ENCODE measurements at places on chromosomes 16 and 17.

DNA sequence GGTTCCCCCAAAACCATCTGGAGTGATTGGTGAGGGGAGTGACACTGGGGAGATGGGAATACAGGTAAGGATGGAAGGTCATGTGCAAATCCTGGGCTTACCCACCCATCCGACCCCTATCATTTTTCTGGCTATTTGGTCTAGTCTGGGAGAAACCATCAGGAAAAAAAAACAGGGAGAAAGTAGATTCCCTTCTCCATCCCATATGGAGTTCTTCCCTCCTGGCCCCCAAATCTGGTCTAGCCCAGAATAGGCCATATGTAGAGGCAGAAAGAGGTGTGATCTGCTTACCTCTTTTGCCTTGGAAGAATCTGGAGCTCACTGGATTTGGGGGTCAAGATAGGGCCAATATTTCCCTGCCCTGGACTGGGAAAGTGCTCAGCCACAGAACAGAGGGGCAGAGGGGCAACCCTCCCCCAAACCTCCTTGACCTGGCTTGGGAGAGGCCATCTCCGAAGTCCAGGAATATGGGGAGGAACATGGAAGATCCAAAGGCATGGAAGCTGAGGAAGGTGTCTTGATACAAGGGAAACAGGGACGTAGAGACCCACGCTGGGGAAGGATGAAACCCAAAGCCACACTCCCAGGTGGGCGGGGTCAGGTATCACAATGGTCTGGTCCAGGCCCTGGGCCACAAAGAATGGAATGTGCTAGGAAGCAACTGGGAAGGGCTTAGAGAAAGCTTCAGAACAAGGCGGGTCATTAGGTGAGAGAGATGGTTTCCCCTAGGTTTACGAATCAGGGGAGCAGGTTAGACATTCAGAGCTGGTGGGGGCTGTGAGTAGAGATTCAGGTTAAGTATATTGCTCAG is 16.2 kb downstream of the CHRNB1 start:
- no peak for DNase-seq

DNA sequence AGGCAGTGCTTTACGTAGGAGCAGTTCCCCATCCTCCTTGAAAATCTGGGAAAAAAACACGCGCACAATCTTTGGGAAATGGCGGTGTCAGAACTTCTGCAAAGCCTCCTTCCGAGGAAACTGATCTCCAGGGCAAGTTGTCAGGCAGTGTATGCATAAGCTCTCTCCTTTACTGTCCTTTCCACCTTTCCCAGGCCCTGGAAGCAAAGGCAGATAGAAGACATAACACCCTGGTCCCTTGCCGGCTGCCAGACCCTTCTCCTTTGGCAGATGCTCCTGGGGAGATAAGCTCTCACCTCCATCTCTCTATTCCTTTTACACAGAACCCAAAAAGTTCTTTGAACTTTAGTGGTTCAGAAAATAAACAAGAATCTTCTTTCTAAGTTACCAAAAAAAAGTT is 12.4 kb downstream of the TOB1 start:
- DNase-seq, result no peak

DNA sequence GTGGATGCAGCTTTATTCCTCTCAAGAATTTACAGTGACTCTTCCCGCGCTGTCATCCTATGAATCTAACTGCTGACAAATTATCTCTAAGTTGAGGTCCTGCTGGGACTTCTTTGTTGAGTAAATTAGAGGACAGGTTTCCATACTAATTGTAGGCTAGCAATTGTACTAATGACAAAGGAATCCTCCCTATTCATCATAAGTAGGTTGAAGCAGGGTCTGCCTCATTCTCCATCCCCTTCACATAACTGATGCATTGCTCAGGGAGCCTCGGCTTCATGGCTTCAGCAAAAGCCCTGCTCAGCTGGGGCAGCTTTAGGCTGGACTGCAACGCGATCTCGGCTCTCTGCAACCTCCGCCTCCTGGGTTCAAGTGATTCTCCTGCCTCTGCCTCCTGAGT is 83.1 kb upstream of the IRX6 start:
- no peak for DNase-seq

- no peak for DNase-seq
Observed at GRCh38 chr17:77400445-77400870, 259.7 kb downstream of the SEC14L1 start.

DNA sequence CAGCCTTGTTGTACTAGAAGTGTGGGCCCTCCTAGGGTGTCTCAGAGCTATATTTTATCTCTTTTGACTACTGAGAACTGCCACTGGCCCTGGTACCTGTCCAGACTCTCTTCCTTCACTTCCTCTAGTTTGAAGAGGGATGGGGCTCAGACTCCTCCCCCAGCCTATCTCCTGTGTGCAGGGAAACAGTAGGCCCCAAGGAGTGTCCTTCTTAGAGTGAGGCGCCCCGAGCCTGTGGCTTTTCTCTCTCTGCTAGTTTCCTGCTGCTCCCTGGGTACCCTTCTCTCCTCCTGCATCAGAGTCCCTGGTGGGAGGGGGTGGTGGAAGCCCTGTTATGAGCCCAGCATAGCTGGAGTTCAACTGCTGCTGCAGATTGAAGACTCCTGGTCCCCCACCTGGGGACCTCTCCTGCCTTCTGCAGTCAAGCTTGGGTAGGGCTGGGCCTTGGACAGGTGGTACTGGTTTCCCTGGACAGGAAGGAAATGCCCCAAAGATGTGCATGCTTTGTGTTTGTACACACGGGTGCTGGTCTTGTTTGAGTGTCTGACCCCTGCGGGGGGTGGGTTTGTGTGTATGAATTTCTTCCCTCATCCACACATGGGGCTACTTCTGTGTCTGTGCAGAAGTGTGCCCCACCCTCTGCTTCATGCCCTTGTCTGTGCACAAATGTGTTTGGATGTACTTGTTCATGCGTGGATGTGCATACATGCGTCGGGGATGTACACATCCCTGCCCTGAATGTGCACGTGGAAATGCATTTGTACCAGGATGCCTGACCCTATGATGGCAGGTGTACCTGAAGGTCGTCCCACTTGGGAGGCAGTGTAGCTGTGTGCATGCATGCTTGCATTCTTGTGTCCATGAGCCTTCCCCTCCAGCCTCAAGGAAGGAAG is 6.9 kb downstream of the RARA start:
- DNase-seq, result no peak

- peak; percentile 59 for DNase-seq
Observed at GRCh38 chr17:36183001-36183971, 6.8 kb upstream of the TBC1D3B start.

GRCh38 chr17:9750524-9750923 is 40.9 kb downstream of the DHRS7C start:
- DNase-seq, result no peak

- no peak for DNase-seq
Observed at GRCh38 chr17:78395155-78395554, 16.7 kb downstream of the PGS1 start.

DNA sequence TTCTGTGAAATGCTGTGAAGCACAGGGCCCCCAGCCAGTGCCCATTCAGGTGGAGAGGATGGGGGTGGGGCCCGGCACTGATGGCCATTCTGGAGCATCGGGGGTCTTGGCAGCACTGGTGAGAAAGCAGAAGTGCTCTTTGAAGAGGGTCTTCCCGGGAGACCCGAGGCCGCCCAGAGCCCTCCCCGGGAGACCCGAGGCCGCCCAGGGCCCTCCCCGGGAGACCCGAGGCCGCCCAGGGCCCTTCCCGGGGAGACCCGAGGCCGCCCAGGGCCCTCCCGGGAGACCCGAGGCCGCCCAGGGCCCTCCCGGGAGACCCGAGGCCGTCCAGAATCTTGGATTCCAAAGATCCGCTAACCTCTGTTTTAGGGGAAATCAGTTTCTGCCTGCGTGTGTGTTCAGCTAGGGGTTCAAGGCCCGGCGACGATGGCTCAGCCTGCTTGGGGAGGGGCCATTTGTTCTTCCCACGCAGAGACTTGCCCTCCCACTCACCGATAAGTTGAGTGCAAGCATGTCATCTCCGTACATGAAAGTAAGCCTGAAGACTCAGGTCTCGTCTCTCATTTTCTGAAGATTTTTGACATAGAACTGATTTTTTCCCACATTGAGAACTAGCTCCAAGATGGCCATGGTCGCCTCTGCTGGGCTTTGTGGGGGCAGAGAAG is 35.2 kb upstream of the CAPN15 start:
- DNase-seq, result no peak

GRCh38 chr17:7240375-7240774 is 1.1 kb upstream of the PHF23 start:
- no peak for DNase-seq

DNA sequence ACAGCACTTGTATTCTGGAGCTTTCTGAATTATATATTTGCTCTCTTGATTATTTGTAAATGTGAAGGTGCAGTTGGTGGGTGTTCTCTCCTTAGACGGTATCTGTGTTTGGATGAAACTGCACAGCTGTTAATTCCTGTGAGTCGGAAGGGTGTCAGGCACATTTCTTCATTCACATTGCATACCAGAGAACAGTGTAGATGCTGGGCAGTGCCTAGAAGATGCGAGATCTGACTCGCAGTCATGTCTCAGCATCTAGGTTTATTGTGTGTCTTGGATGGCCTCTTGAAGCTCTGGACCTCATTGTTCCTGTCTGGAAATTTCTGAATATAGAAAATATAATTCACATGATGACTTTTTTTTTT is 61.2 kb downstream of the CLEC16A start:
- DNase-seq, result no peak

All from AG04450 (cell line).